ENCODE measurements at places on chromosomes 5 and 9. TPM values are rescaled to one million over a fixed set of nuclear protein-coding genes. Genes with fewer than 3 reads are reported as not detected.

CCDC192 gene
- 2.3 TPM for total RNA-seq

LHX3 gene
- not detected for total RNA-seq

ADRB2 gene
- total RNA-seq = 28.4 TPM

THOC3 gene
- 14.7 TPM for total RNA-seq

FIBCD1 gene
- 4.2 TPM for total RNA-seq

RORB gene
- total RNA-seq = 2.6 TPM

DNAJC25 gene
- 10.7 TPM for total RNA-seq

SLC6A3 gene
- total RNA-seq = not detected
